Activated CD8-positive, alpha-beta memory T cell treated with anti-CD3 and anti-CD28 coated beads, Interleukin-2, amount 10 ng/mL, durations not matched to agents 7 days and 5 days (primary cell): ENCODE measurements at places on chromosomes 12 and 14. TPM values are rescaled to one million over a fixed set of nuclear protein-coding genes. Genes with fewer than 3 reads are reported as not detected.

Gene RFX4
- total RNA-seq = not detected

Gene LHX5
- not detected for total RNA-seq

Gene MORN3
- 0.54 TPM for total RNA-seq

Gene CIDEB
- 44.2 TPM for total RNA-seq

Gene SMOC1
- not detected for total RNA-seq

Gene AVPR1A
- not detected for total RNA-seq

DNA sequence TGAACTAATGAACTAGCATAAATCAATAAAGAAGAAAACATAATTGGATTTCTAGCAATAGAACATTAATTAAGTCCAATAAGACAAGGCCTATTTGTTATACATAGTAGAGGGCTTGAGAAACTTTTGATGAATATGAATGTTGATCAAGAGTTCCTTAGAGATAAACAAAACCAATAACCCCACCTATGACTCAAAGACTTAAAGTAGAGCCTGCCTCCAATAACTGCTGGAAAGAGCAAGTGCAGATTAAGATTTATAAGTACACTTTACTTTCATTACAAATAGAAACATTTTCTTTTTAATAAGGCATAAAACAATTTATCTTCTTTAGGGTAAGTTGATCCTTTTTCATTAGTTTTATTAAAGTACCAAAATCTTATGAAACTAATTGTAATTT lies 185.7 kb downstream of the SRGAP1 start:
- no peak for DNase-seq

- DNase-seq = peak; percentile 44
These were observed 2.2 kb upstream of the PTGDR start for GRCh38 chr14:52265253-52265652.

- DNase-seq = no peak
These were observed 128.8 kb downstream of the NDUFA12 start for GRCh38 chr12:94874518-94875302.

- no peak for DNase-seq
These were observed 95.4 kb upstream of the SFSWAP start for GRCh38 chr12:131615326-131616042.

- no peak for DNase-seq
These were observed 10.5 kb upstream of the C14orf93 start for GRCh38 chr14:23020143-23021128.

GRCh38 chr14:76510181-76510580 lies 134.2 kb downstream of the ESRRB start:
- no peak for DNase-seq

- no peak for DNase-seq
These were observed 43.4 kb downstream of the CDK17 start for GRCh38 chr12:96356831-96357230.

- DNase-seq = no peak
These were observed 433.3 kb upstream of the PRICKLE1 start for GRCh38 chr12:43022838-43023237.

DNA sequence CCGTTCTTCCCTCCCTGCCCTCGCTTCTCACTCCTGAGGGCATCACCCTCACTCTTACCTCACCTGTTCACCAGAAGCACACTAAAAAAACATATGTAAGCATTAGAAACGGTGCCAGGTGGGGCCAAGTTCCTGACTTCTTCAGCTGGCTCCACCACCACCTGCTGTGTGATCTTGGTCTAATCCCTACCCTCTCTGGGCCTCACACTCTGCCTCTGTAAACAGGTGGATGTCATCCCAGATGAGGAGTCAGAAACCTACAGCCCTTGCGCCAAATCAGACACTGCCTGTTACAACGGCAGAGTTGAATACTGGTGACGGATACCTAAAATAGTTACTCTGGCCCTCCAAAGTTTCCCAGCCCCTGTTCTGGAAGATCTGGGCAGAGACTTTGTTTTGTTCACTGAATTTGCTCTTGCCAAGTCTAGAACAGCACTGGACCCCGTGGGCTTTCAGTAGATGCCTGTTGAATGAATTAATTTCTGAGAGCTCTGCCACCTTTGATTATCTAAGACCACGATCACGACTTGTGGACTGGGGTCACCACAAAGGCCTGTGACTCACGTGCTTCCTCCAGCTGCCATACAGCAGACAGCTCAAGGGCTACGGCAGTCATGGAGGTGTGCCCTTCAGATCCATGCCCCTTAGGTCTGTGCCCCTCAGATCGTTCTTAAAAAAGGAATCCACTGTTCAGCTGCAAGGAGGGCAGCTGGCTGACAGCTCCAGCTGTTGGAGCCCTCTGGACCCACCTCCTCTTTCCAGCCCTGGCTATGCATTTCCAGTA lies 71.9 kb downstream of the GSC start:
- DNase-seq = no peak

GRCh38 chr12:122460641-122461040 lies 38.2 kb upstream of the CLIP1 start:
- no peak for DNase-seq

GRCh38 chr12:58089588-58089987 lies 148.2 kb downstream of the ATP23 start:
- DNase-seq = no peak

- no peak for DNase-seq
These were observed 859 bp downstream of the PALS1 start for GRCh38 chr14:67242168-67242420.

- DNase-seq = no peak
These were observed 91.9 kb downstream of the SLC8A3 start for GRCh38 chr14:70096866-70097265.
